ENCODE measurements at places on chromosomes 1 and 21. TPM values are rescaled to one million over a fixed set of nuclear protein-coding genes. Genes with fewer than 3 reads are reported as not detected.

Gene CFHR3
- total RNA-seq, result 0.72 TPM

Gene CRABP2
- 482 TPM for total RNA-seq

DNA sequence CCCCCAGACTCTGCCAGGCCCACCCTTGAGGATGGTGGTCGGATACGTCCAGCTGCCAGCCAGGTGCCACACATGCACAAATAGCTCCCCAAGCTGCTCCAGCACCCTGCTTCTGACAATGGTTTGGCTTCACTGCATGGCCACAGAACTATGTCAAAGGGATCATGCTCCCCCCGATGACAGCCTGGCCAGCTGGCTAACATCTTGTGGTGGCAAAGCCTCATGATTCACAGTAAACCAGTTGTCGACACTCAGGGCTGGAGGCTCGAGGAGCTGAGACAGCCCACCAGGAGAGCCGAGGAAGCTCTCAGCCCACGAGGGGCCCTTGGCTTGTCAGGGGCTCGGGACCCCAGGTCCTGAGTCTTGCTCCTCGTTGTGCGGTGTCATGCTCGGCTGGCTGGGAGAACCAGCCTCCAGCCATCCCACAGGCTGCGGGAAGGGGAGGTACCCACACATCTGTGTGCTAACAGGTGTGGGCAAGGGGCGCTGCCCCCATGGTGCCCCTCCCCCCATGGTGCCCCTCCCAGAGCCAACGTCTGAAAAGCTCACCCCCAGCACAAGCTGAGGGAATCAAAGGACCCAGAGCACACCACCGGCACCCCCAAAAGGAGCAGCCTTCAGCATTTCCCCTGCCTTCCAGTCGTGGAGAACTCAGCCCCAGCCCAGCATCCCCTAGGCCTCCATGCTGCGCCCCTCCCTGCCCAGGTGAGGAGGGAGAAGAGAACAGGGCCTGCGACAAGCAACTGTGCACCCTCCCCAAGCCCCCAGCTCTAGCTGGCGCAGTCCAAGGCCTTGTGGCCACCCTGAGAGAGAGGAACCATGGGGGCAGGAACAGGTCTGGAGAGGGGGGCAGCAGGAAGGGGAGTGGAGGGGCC, 41.2 kb downstream of the KIF21B start:
- no peaks in the 10 kb centered on the region for H3K27me3 ChIP-seq
- H3K4me1 ChIP-seq, result no peaks in the 10 kb centered on the region
- no peak overlapping the region for H3K4me3 ChIP-seq
- DNase-seq, result no peak
- no peak overlapping the region for H3K27ac ChIP-seq

Gene GPR3
- 0.66 TPM for total RNA-seq

DNA sequence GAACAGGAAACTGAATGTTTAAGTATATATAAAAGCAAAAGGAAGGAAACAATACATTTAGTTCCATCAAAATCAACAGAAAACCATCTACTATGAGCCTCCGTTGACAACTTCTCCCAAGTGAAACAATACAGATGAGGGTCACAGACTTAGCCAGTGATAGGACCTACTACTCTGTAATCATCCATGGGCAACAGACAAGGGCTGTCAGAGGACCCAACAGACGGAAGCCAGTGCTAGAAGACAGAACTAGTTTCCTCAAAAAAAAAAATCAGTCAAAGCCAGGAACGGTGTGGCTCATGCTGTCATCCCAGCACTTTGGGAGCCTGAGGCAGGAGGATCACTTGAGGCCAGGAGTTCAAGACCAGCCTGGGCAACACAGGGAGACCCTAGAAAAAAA, 20.6 kb downstream of the RERE start:
- no peaks in the 10 kb centered on the region for H3K4me1 ChIP-seq
- peaks cover 2% of the 10 kb centered on the region for H3K36me3 ChIP-seq
- no peak overlapping the region for H3K27ac ChIP-seq
- no peaks in the 10 kb centered on the region for H3K27me3 ChIP-seq
- H3K4me3 ChIP-seq, result no peak overlapping the region
- no peak for DNase-seq

GRCh38 chr1:33330361-33330890, 9.5 kb upstream of the A3GALT2 start:
- H3K4me3 ChIP-seq, result no peak overlapping the region
- H3K27me3 ChIP-seq, result no peaks in the 10 kb centered on the region
- DNase-seq, result no peak
- H3K27ac ChIP-seq, result no peak overlapping the region

DNA sequence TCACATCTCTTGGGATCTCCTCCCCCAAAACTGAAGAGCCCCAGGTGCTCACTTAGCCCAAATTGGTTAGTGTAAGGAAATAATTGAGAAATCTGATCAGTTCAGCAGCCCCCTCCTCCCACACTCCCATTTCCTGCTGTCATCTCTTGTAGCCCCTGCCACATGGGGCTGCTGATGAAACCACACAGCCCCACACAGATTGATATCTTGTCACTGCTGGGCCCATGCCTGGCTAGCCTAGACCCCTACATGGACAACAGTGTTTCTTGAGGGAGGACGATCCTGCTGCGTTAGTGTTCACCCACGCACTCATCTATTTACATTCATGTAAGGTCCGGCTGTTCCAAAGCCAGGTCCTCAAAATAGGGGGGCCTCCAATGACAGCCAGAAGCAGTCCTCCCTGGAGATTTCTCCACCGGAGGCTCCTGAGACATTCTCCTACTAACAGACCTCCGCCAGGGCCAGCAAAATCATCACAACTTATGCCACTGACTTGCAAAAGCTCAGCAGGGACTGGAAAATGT, 23.9 kb upstream of the RXRG start:
- H3K4me3 ChIP-seq, result no peak overlapping the region
- peak overlapping the region; percentile 82 for H3K27ac ChIP-seq
- no peaks in the 10 kb centered on the region for H3K27me3 ChIP-seq
- peaks cover 14% of the 10 kb centered on the region for H3K4me1 ChIP-seq
